ENCODE measurements at places on chromosomes 3 and 15.

DNA sequence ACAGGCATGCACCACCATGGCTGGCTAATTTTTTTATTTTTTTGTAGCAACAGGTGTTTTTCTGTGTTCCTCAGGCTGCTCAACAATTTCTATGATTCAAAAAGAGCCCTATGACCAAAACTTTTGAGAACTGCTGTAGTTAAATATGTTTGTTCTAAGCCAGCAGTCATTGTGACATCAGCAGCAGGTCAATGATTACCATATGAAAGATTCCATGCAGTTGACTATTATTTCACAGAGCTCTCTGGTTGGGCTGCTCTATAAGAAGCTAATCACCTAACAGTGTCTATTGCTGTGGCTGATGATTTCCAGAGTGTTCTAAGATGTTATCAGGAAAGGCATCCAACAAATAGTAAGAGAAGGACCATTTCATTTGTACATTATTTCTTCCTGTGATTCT is at the start of gene CCDC54:
CCDC54 (plus strand) TSS at position 289 of the 400 bp plus-strand sequence. CDS start 149 bp downstream, outside the sequence.
- DNase-seq = no peak

GRCh38 chr3:173396191-173397041 is 1.1 kb upstream of the NLGN1 start:
- DNase-seq = no peak

DNA sequence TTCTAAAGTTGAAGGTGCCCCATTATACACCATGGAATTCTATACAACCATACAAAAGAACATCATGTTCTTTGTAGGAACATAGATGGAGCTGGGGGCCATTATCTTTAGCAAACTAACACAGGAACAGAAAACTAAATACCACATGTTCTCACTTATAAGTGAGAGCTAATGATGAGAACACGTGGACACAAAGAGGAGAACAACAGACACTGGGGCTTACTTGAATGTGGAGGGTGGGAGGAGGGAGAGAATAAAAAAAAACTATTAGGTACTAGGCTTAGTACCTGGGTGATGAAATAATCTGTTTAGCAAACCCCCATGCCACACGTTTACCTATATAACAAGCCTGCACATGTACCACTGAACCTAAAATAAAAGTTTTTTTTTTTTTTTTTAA is 342.7 kb downstream of the PLCL2 start:
- DNase-seq = no peak

GRCh38 chr3:6578526-6578925 is 282.4 kb upstream of the GRM7 start:
- DNase-seq = no peak

GRCh38 chr3:170709046-170709445 is 123.2 kb upstream of the SLC7A14 start:
- no peak for DNase-seq

DNA sequence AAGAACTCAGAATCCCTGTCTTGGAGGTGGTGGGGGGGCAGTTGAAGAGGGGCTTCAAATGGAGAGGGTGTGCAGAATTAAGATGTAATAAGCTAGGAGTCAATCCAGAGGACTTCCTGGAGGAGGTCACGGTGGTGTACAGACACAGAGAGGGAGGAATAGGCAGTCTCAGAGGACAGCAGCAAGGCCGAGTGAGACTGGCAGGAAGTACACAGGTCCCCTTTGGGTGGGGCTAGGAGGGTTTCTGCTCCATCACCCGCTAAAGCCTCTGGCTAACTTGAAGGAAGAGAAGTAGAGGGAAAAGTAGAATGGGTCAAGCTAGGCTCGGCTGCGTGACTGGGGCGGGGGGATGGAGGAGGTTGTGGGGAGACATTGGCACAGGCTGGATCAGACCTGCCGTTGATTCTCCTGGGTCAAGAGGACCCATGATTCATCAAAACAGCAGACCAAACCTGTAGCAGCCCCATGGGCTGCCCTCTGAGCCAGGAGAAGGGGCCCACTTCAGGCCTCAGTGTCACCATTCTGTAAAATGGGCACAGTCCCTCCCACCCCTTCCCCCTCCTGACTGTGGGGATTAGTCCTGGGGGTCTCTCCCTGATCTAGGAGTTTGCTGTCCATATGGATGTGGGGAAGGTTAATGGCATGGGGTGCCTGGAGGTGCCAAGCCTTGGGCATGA is 16.9 kb downstream of the CSPG4 start:
- DNase-seq = no peak

- no peak for DNase-seq
Observed at GRCh38 chr3:100779480-100779879, 70.2 kb downstream of the TFG start.

GRCh38 chr3:58627941-58628340 is 38.6 kb downstream of the FAM3D start:
- no peak for DNase-seq

DNA sequence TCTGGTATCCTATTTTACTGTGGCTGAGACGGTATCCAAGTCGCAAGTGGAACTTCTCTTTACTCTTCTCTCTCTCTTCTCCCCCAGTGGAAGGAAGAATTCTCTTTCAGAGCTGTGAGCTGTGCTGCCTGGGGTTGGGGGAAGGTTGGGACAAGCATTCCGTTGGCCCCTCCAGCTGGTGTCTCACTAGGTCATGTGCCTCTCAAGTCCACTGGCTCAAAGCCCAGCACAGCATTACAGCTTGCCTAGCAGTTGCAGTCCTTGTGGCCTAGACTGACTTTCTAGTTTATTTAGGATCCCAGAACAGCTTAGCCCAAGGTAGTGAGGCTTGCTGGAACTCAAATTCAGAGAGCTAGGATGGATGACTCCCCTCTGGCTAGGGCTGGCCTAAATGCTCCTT is 76.1 kb upstream of the SPATA16 start:
- no peak for DNase-seq

DNA sequence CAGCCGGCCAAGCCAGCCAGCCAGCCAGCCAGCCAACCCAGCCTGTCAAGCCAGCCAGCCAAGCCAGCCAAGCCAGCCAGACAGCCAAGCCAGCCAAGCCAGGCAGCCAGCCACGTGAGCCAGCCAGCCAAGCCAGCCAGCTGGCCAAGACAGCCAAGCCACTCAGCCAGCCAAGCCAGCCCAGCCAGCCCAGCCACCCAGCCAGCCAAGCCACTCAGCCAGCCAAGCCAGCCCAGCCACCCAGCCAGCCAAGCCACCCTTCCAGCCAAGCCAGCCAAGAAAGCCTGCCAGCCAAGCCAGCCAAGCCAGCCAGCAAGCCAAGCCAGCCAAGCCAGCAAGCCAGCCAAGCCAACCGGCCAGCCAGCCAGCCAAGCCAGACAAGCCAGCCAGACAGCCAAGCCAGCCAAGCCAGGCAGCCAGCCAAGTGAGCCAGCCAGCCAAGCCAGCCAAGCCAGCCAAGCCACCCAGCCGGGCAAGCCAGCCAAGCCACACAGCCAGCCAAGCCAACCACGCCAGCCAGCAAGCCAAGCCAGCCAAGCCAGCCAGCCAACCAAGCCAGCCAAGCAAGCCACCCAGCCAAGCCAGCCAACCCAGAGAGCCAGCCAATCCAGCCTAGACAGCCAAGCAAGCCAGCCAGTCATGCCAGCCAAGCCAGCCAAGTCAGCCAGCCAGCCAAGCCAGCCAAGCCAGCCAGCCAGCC is 199.5 kb downstream of the GOLGA6L6 start:
- DNase-seq = peak; percentile 58

- DNase-seq = no peak
Observed at GRCh38 chr3:28940530-28940929, 340.3 kb upstream of the RBMS3 start.

DNA sequence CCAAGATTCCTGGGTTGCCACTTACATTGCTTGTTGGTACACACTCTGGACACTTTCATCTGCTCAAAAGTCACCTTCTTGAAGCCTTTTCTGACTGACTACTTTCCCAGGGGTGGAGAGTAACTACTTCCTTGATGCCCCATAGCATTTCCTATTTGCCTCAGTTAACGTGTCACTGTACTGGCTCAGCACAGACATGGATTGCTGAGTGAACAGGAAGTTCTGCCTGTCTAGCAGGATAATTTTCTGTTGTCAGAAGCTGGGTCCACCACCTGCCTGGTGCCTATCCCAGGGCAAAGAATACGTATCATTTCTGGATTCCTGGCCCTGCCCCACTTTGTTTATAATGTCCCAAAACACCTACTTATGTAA is 15.3 kb upstream of the ABHD17C start:
- no peak for DNase-seq

- DNase-seq = no peak
Observed at GRCh38 chr3:34109021-34109420, 310.6 kb downstream of the PDCD6IP start.

DNA sequence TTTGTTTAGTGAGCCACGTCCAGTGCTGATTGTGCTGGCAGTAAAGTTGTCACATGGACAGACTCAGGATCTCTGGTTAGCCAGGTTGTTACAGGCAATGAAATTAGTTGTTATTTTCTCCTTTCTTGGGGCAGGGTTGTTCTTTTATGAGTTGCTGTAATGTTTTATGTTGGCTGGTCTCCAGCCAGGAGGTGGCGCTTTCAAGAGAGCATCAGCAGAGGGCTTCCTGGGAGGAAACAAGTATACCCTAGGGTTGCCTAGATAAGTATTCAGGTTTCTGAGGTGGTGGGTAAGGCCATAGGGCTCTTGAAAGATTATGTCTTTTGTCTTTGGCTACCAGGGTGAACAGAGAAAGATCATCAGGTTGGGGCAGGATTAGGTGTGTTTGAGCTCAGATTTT is 14.5 kb upstream of the CFAP20DC start:
- DNase-seq = no peak

DNA sequence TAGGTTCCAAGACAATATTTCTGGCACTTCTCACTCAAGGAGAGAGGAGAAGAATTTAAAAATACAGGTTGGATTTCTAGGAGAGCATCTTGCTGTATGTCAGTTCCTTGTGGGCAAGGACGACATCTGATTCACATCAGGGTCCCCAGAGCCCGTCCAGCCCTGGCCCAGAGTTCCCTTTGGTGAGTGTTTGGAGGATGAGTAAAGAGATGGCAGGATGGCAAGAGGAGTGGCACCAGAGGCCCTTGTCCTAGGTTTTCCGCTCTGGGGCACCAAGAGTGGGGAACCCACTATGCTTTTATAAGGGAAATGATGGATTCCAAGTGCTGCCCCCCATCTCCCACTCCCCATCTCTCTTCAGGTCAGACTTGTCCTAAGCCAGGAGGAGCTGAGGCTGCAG is 181.8 kb downstream of the TBC1D2B start:
- DNase-seq = no peak

DNA sequence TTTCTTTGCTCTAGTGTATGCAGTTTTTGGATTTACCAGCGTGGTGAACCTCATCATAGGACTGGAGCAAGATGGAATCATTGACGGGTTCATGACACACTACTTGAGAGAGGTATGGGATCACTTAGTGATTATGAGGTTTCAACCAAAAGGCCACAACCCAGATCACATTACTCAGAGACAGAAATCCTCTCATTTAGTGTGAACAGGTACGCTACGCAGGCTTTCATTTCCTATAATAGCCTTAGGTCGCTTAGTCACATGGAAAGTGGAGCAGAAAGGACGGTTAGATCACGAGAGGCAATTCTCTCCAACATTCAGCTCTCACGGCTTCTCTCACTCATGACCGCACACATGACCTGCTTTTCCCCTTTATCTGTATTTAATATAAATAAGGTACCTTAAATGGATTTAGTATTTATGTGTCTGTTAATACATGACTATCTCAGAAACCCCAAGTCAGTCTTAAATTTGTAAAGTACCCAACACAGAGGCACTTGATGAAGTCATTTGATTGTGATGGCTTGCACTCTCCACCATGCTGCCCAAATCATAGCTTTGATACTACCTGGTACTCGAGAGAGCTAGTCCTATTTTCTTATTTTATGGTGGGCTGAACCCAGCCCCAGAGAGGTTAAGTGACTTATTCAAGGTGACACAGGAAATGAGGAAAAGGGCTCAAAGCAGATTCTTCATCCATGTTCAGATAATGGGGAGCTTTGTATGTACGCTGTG is 8.6 kb downstream of the TM6SF1 start:
- DNase-seq = no peak

DNA sequence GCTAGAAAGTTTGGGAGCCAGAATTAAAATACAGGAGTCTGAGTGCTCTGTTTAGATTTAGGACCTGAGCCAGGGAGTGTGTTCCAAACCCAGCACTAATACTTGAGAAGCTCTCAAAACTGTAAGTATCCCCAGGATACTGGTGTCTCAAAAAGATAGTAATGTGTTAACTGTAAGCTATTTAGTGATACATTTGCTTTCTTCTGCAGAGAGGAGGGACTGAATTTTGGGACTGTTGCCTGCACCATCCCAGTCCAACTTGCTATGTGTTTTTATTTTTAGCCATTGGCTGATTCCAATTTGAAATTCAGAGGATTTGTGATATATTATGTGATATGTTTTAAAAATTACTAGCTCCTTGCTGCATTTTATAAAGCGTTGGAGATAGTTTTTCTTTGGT is 31.5 kb downstream of the UBE2E1 start:
- no peak for DNase-seq

- DNase-seq = no peak
Observed at GRCh38 chr15:62999178-62999577, 43.4 kb upstream of the TPM1 start.

DNA sequence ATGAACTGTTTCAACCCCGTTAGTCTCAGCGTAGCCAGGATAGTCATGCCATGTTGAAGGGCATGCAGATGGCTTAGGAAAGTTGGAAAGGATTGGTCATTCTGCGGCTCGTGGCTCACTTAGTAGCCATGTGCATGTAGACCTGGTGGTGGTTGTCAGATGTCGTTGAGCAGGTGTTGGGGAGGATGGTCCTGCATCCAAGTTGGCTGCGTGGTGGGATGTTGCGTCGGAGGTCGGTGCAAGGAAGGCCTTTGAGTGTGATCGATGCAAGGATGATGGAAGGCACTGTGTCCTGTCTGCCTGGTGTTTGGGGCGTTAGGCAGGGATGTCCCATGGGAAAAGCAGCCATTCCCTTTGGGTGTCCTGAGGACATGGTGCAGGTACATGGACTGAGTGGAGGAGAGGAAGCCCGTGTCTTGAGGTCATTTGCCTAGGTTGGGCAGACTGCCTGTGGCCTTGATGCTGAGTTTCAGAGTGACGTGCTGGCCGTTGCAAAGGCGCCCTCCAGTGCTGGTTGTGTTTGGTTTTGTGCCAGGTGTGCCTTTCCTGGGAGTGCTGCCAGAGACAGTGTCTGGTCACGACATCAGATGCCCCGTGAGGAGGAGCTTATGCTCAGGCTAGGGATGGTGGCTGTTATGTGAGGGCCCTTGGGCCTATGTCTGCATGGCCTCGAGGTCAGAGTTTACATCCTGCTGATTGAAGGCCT is 103.4 kb downstream of the SNRPN start:
- DNase-seq = no peak

DNA sequence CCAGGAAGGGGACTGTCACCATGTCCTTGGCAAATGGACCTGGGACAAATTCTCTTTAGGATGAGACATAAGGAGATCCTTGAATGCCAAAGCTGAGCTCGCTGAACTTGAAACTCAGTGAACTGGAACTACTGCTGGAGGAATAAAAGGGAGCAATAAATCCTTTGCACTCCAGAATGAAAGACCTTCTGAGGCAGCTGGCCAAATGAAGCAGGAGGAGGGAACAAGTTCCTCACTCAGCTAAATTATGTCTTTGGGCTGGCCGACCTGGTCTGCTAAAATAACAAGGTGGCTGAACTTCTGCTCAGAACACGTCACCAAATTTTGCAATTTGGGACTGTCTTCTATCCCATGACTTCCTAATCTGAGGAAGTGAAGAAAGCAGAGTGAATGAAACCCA is 314.7 kb downstream of the LPP start:
- no peak for DNase-seq

GRCh38 chr3:135081451-135081850 is 286.4 kb downstream of the EPHB1 start:
- DNase-seq = no peak

Data from T-helper 1 cell (primary cell).